Endothelial cell (in vitro differentiated cells): ENCODE measurements at places on chromosomes 2 and 18.
A peak's percentile ranks its signal among the peaks of the same experiment; 100 is the strongest.

DNA sequence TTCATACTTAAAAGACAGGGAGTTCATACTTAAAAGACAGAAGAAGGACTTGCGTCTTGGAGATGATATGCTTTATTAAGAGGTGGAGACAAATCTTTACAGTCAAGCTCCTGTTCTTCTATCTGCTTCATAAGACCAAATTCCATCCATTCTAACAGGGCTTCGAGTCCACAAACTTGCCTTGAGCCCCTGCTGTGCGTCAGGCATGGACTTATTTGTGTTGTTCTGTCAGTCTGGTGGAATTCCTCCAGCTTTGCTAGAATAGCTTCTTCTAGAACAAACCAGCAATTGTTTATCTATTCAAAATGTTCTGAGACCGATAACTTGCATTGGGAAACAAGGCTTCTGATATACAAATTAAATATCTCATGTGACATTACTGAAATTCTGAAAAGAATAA is 73.9 kb upstream of the SOX11 start:
- DNase-seq, result no peak

DNA sequence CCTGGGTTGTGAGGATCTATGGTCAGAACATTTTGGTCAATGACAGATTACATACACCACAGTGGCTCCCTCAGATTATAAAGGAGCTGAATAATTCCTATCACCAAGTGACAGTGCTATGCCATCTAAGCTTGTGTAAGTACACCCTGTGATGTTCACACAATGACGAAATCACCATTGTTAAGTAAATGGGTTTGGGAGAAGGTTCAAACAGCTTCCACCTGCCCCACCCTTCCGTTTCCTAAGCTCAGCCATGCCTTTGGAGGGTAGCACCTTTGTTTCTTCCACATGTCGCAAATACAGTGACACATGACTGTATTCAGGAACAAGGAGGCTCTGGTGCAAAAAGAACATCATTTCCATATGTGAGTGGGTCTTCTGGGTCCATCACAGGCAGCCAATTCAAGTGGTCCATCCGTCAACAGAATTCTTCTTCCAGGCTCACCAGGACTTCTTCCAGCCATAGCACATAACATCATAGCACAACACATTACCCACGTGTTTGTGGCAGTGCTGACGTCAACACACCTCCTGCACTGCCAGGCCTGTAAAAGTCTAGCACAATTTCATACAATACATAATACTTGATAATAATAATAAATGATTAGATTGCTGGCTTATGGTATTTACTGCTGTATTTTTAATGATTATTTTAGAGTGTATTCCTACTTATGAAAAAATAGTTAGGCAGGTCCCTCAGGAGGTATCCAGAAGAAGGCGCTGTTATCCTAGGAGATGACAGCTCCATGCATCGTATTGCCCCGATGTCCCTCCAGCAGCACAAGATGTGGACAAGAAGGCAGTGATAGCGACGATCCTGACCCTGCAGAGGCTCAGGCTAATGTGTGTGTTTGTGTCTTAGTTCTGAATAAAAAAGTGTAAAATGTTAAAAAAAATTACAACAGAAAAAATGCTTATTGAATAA is 264.8 kb downstream of the ANAPC1 start:
- DNase-seq, result no peak

DNA sequence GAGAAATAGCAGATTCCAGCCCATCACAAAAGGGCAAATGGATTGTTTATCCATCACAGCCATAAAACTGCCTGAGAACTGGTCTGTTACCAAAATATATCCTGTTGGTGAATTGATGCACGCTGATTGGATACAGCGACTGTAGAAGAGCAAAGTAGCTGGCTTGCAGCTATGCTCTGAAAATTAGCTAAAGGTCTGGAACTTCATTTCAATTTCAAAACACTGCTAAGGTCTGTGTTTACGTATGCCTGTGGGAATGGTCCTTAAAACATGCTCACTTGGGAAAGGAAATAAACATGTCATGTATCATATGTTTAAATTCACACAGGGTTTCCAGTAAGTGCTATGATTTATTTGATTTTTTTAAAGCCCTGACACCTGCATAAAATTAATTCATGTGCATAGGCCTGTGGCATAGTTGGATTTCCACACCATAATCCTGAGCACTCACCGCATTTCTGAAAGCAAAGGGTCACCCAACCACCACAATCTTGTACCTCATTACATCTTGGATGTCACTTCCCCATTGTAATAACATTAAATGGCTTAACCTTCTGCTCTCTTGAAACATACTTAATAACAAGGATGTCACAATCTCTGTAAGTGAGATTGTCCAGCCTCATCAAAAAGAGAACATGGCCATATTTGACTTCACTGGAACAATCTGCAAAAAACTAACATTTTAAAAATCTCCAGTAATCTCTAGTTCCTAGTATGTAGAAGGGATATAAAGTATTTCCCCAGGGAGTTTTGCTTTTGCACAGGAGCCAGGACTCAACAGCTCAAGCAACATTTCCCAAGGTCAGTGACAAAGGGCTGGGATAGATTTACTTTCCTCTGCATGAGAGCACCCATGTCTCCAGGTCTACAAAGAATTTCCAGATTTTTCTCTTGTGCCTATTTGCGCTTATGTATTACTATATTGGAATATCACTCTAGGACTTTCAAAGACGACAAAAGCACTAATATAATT is 109.8 kb downstream of the FARSB start:
- DNase-seq, result no peak

DNA sequence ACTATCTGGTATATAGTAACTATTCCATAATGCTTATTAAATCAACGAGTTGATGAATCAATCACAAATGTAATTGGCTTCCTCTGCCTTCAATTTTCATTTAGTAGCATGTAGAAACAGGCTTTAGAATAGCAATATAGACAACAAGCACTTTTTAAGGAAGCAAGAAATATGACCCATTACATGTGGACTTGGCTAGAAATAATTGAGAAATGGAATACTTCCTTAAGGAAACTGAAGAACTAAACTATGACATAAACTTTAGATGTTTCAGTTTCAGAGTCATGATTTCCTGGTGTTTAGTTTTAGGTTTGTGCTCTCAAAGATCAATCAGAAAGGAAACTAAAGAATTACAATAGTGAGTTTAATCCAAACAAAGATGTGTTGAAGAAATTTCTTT is 443.8 kb downstream of the MBD2 start:
- no peak for DNase-seq

DNA sequence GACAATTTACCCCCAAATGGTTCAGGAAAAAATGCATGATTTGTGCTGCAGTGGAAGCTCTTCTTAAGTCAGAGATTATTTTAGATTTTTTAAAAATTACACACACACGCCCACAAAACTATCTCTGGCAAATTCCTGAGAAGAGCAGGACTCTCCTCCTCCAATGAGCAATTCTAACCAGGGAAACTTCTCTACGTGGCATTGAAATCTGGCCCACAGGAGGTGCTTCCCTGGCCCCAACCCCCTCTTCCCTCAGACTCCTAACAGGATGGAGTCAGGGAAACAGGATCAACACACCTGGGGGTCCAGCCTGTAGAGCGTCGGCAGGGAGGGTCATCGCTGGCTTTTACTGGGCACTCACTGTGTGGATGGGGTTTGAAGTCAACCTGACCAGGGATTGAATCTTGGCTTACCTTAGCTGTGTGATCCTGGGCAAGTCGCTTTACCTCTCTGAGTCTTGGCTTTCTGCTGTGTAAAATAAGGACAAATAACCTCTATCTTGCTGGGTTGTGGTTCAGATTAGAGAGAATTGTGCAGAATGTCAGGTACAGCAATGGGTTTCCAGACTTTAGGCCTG is 65.4 kb upstream of the ASAP2 start:
- no peak for DNase-seq

DNA sequence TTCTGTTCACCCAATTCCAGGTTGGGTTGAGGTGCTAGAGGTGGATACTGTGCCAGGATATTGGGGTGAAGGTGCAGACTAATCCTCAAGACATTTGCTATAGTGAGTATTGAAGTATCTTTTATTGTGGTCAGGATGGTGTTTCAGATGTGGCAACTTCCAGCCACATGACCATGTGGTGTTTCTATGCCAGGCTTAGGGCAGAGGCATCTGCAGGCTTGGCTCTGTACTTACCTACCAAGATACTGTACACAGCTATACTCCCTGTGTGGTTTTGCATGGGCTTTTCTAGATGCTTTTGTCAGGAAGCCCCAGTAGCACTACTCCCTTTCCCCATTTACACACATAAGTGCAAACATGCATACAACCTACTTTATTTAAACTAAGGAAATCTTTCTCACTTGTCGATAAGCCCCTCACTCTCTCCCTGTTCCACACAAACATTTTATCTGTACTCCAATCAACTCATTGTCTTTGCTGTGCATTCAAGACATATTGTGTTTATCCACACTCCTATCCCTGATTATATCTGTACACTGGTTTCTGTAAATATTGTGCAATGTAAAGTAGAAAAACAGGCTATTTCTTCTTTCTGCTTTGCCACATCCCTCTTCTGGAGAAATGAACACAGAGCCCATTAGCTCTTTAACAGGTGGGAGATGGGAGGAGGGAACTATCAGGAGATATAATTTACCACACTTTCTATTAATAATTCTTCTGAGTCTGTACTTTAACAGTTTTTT is 12.3 kb downstream of the ARL6IP6 start:
- DNase-seq, result no peak

DNA sequence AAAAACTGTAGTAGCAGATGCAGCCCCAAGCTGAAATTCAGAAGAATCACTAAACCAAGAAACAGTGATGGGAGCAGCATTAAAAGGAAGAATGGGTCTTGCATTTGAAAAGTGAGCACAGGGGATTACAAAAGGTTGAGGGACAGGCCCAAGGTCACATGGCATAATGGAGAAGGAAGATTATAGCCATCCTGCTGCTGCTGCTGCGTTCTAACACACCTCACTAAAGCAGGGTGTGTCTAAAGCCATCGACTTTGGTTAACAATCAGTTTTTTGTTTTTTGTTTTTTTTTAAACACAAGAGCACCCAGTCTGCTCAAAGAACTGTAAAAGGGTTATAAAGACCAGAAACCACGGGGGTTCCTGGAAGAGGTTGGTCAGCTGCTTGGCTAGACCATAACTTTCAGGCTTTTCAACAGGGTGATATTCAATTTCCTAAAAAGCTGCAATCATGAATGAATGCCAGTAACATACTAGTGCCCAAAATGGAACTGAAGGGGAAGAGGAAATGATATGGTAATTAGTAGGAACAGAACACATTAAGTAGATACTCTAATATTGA is 102.6 kb downstream of the MYO5B start:
- no peak for DNase-seq

GRCh38 chr2:73141896-73142295 is 29.1 kb upstream of the RAB11FIP5 start:
- DNase-seq, result no peak

- no peak for DNase-seq
These were observed 18.2 kb downstream of the AOX1 start for GRCh38 chr2:200603972-200604371.

- peak; percentile 93 for DNase-seq
These were observed 14.5 kb downstream of the PTPRN start for GRCh38 chr2:219294356-219295351.

- DNase-seq, result no peak
These were observed 74.3 kb downstream of the LONRF2 start for GRCh38 chr2:100248044-100248330.

DNA sequence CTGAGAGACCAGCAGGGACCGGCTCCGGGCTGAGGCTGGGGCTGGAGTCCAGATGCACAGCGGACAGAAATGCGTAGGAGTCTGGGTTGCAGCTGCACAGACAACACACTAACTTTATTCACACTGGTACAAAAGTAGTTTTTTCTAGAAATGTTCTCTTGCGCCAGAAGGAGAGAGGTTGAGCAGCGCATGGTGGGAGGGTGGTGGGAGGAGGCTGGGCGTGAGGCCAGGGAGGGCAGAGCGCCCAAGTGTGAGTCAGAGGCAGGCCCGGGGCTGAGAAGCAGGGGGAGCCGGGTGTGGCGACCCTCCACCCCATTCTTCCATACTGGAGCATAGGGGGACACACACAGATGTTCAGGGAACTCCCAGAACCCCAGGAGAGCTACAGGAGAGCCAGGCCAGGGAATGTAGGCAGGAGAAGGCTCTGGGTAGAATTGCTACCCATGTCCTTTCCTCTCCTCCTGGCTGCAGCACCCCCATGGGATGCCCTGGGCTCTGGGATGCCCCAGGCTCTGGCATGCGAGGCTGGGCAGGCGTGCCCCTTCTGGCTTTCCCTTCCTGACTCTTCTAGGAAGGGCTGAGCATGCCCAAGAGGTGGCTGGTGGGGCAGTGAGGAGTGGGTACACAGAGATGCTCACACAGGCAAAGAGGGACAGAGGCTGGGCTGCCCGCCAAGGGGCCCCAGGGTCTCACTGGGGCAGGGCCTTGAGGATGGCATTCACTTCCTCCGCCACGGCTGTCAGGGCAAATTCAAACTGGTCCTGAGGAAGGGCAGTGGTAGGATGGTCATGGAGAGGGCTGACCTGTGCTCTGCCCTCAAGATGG is 10.6 kb downstream of the DNAJB2 start:
- no peak for DNase-seq

DNA sequence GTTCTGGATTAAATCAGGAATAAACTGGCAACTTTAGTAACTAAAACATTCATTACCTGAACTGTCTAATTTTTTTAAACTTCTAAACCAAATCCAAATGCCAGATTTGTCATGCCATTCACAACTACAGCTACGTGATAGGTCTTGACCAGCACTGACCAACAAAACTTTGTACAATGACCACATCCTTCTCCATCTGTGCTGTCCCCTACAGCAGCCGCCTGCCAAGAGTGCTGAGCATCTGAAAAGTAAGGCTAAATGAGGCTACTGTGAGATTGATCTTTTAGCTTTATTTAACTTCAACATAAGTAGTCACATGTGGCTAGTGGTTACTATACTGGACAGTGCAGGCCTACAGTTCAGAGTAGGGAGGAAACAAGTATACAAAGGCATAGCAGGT is 7.6 kb downstream of the FAM168B start:
- DNase-seq, result no peak

GRCh38 chr2:2826209-2826551 is 495.1 kb upstream of the MYT1L start:
- no peak for DNase-seq

GRCh38 chr2:206764673-206765241 is 371 bp downstream of the MDH1B start:
- DNase-seq, result no peak

DNA sequence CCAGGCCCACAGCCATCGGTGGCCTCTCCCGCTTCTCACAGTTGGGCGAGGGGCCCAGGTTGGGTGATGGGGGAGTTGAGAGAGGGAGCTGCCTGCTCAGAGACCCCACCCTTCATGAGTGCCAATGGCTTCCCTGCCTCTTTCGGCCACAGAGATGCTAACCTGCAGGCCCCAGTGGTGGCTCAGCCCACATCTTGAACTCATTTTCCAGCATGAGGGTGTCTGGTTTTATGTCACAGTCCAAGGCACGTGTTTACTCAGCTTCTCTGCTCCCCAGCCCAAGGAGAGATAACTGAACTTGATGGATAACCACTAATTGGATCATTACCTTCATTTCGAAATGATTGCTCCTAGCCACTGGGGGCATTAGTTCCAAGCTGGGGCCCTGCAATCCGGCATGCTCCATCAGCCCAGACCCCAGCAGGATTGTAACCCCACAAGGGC is 45.9 kb upstream of the SIX2 start:
- no peak for DNase-seq

- DNase-seq, result no peak
These were observed 27.9 kb downstream of the PUM2 start for GRCh38 chr2:20322527-20323300.
